CD4-positive, alpha-beta T cell treated with Interleukin-17A for 4 hours (primary cell): ENCODE measurements at places on chromosomes 2 and 18.

DNA sequence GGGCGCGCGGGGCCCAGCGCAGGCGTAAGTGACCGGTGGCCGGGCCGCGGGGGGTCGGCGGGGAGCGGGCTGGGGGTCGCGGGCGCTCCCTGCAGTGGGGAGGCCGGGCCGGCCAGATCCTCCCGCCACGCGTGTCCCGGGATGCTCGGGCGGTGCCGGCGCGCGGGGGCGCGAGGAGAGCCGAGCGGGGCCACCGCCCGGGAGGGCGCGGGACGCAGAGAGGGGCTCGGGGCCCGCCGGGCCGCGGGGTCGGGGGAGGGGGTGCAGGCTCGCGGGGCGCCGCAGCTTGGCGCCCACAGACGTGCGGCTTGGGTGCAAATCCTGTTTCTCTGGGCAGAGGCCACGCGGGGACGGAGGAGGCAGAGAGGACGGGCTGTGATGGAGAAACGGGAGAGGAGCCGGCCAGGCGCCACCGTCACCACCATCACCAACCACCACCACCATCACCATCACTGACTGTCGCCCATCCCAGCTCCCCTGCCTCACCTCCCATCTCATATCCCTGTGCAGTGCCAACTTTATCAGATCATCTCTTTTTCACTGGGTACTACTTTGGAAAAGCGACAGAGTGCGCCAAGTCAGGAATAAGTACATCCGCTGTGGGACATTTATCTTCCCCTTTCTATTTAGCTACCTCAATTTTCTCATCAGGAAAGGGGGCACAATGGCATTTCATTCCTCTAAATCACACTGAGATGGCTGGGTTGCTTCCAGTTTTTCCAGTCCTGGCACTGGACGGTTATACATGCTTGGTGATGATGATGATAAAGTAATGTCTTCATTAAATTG is 97.2 kb upstream of the GPR45 start:
- no peak for DNase-seq

- DNase-seq, result no peak
These were observed 223.9 kb upstream of the CWC22 start for GRCh38 chr2:180231015-180231414.

GRCh38 chr2:46337208-46337994 is 40.2 kb downstream of the EPAS1 start:
- no peak for DNase-seq

GRCh38 chr18:8982416-8983183 is 119.9 kb upstream of the NDUFV2 start:
- DNase-seq, result no peak

- DNase-seq, result no peak
These were observed 6.7 kb downstream of the ERMN start for GRCh38 chr2:157318884-157319283.

DNA sequence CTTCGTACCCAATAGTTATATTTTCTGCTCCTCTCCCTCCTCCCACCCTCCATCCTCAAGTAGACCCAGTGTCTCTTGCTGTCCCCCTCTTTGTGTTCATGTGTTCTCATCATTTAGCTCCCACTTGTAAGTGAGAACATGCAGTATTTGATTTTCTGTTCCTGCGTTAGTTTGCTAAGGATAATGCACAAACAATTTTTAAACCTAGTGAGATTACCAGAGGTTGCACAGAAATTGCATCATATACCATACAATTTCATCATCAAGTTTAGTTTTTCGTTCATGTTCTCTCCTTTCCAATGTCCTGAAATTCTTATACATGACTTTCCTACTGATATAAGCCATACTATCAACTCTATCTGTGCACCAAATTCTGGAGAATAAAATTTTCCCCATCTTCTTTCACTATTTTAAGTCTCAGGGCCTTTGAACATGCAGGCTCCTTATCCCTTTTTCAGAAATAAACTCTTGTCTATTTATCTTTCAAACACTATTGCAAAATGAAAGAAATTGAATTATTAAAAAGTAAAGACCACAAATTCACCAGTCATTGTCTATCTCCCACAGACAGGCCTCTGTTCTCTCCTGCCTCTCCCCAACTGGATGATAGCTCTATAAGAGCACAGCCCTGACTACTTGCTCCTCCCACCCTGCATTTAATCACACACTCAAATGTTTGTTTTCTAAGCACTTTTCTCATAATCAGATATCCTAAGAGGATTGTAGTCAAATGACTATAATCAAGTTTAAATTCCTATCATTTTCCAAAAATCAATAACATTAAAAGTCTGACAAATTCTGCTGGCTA is 27.2 kb upstream of the B4GALT6 start:
- DNase-seq, result no peak

GRCh38 chr2:174964404-174964803 is 40.8 kb downstream of the CHN1 start:
- DNase-seq, result no peak

- no peak for DNase-seq
These were observed 96.9 kb downstream of the CTAGE1 start for GRCh38 chr18:22320771-22321170.

DNA sequence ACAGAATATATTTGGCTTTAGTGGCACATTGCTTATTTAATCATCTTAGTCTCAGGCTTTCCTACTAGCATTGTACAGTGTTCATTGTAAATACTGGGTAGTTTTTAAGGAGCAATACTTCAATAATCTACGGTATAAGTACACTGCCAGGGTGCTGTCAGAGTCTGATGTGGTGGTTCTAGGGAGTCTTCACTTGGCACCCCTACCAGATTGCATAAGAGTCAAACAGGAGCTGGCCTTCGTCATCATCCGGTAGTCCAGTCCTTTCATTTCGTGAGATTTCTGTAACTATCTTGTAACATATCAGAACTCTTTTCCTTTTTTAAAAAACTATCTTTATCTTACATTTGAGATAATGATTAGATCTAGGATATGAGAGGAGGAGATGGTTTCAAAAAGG is 91.1 kb downstream of the ZNF532 start:
- DNase-seq, result no peak

- no peak for DNase-seq
These were observed 222.2 kb downstream of the MYCN start for GRCh38 chr2:16162491-16163040.

DNA sequence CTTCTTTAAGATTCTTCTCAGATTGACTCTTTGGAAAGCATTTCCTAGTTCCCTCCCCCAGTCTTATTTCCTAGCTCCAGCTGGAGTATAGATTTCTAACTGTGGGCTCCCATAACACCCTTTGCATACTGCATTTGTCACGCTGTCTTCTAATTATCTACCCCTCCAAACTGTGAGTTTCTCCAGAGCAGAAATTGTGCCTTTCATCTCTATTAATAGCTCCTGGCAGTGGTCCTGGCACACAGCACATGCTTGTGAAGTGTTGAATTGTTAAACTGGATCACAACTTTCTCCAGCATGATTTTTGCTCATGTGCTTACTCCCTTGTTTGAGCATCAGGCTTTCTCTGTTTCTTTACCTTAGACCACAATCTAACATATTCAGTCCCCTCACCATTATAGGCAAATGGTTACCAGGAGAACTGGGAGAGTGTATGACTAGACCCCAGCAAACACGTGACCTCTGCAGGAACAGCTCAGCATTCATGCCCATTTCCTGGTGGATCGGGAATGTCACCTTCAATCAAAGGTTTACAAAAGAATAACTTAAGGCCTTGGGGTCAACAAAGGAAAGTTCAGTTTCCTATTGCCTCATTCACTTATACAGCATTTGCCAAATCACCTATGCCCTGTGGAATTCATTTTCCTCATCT is 175.7 kb upstream of the TANK start:
- no peak for DNase-seq
